ENCODE measurements at places on chromosomes 6 and 20.

DNA sequence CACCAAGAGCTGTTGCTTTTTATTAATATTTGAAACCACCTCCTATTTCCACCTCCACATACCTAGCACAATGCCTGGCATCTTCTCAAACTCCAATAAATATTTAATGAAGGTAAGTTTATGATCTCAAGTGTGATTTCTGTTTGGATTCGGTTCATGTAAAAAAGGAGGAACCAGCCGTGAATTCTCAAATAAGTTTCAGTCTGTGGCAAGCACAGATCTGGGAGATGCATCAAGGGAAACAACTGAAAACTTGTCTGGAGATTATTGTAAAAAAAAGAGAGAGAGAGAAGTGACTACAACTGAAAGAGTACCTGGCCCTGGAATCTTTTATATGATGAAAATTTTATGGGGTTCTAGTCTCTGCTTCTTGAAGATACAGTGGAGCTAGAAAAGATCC is 52.8 kb upstream of the PNRC1 start:
- no peak for DNase-seq

GRCh38 chr6:30158475-30159040 is 2.5 kb downstream of the TRIM10 start:
- DNase-seq: no peak

- no peak for DNase-seq
Observed at GRCh38 chr6:54463354-54464024, 155.2 kb downstream of the TINAG start.

GRCh38 chr20:43096126-43096930 is 93.4 kb downstream of the PTPRT start:
- DNase-seq: no peak

DNA sequence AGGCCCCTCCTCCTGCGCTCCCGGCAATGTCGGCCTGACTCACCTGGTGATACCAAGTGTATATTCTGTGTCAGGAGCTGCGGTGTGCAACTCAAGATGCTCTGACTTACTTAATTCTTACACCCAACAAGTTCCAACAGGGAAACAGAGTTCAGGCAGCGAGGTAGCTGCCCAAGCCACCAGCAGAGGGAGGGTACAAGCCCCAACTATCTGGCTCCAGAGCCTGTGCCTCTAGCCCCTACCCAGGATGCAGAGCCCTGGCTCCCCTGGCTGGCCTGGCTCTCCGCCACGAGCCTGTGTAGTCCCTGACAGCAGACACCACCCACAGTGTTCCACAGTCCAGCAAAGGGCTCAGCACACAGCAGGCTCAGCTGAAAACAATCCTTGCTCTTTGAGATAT is 34.9 kb downstream of the C20orf203 start:
- DNase-seq: no peak

DNA sequence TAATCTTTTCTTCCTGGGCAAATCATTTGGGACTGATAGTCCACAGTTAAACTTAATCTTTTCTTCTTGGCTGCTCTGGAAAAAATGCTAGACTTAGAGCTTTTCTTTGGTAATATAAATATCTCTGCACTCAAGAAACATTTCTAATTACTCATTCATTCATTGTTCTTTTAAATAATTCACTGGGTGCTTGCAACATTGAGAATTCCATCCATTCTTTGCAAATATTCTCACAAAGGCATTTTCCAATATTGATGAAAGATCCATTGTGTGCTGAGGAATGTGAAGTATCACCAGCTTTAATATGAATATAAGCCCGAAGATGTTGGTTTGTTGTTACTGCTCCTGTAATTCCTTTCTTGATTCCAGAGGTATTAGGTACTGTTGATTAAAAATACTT is 38.4 kb downstream of the AKAP7 start:
- DNase-seq: no peak
